ENCODE measurements at places on chromosomes 11 and 22. TPM values are rescaled to one million over a fixed set of nuclear protein-coding genes. Genes with fewer than 3 reads are reported as not detected.

The CEND1 gene
- not detected for total RNA-seq

The DAGLA gene
- total RNA-seq: 5.7 TPM

- no peak for DNase-seq
Measured at GRCh38 chr11:17476317-17477083, at the start of gene ABCC8. Gene ABCC8 (minus strand): TSS chr11:17476845. CDS start chr11:17476776, 69 bp downstream.

- peak; percentile 34 for DNase-seq
Measured at GRCh38 chr11:125886997-125887372, 483 bp upstream of the HYLS1 start.

DNA sequence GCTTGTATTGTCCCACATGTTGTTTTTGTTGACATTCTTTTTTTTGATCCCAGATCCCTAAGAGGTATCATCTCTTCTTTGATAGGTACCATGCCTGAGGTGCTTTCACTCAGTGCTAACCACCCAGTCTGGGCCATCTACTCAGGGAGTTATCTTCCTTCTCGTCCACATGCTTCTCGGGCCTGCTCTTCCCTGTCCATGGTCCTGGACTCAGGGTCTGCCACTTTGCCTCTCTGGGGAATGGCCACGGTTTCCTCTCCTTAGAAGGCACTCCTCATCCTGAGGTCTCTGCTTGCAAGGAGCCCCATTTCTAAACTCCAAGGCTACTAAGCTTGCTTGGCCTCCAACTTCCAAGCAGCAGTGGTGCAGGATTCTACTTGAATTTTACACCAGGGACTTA is 227.0 kb upstream of the NCAM1 start:
- DNase-seq: no peak

The KCNQ1 gene
- 44.8 TPM for total RNA-seq

DNA sequence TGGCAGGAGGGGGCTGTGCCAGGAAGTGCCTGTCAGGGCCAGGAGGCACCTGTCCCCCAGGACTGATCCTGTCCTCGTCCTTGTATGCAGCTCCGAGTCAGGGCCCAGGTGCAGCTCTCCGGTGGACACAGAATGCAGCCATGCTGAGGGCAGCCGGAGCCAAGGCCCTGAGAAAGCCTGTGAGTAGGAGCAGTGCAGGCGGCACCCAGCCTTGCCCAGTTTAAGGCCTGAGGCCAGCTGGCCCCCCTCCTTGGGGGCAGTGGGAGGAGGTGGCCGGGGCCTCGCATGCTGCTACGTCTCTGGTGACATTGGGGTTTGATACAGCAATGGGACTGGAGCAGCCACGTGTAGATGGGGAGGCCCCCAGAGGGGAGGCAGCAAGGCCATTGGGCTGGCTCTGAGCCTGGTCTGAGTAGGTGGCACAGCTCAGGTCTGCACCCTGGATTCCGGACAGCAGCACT is 34.9 kb downstream of the SBF1 start:
- DNase-seq: peak; percentile 14

- no peak for DNase-seq
Measured at GRCh38 chr11:43930868-43931716, 11.3 kb upstream of the C11orf96 start.

DNA sequence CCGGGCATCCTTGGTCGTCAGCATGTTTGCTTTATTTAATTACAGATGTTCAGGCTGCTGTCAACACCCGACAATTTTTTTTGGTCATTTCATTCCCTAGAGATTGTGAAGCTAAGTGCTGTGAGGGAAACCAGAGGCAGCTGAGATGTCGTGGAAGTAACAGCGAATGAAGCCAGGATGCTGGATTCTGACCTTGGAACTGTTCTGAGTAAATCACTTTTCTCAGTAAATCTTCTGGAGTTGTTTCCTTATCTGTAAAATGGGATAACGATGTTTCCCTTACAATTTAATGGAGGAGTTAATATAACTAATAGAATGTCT is 390 bp upstream of the CKAP5 start:
- DNase-seq: no peak

DNA sequence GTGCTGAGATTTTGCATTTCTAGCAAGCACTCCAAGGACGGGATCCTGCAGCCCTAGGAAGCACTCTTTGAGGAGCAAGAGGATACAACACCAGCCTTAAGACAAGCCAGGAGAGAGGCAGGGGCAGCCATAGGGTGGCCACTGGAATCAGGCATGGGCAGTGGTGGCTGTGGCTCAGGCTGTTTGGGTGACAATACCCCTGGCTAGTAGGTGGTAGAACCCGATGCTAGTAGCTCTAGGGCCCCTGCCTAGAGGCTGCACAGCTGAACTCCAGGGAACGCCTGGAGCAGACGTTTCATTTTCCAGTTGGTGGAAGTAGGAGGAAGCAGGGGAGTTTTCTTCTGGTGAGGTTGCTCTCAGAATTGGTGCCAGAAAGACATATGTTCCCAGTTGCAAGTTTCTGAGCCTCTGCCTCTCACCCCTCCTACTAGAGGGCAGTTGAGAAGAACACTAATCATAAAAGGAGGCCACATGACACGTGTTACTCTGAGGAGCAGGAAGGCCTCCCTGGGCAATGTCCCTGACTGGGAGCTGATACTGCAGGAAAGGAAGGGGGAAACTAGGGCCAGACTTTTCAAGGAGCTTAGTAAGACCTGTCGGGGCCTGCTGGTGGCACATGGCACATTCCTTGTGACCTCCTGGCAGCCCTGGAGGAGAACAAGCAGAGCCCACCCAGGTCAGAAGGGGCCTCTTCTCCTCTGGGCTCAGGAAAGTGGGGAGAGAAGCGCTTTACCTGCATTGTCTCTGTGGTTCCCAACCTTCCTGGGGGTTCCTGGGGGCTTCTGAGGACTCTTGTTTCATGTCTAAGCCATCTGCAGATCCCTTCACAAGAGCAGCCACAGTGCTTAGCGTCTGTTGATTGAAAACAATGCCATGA is 56.6 kb upstream of the DRD2 start:
- no peak for DNase-seq

The PATL1 gene
- 7.5 TPM for total RNA-seq

The ANGPTL5 gene
- total RNA-seq: not detected

The BIK gene
- total RNA-seq: 1.8 TPM

GRCh38 chr11:74004759-74005615 is 3.9 kb downstream of the UCP3 start:
- DNase-seq: no peak

- DNase-seq: no peak
Measured at GRCh38 chr11:35623621-35624168, 5.4 kb downstream of the FJX1 start.

GRCh38 chr11:115848611-115849010 is 344.4 kb upstream of the CADM1 start:
- no peak for DNase-seq

- DNase-seq: no peak
Measured at GRCh38 chr11:8005556-8005955, 18.4 kb downstream of the EIF3F start.

The DGCR6 gene
- total RNA-seq: 3.0 TPM

GRCh38 chr11:127130321-127130720 is 129.8 kb upstream of the KIRREL3 start:
- DNase-seq: no peak

DNA sequence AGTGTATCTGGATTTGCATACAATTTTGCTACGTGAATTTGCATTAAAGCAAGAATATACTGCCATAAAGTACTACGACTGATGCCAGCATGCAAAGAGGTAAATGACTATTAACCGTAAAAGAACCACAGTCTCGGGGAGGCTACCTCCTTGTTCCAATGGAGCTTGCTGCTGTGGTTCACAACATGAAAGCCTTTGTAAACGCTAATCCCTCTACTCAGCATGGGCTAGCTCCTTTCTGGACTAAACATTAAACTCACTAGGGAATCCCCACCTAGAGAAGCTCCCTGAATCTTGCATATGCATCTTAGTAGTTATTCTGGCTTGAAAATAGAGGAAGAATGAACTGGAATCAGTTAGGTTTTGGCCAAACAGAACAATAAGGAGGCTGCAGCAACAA is 60.5 kb upstream of the ARHGAP32 start:
- DNase-seq: no peak

DNA sequence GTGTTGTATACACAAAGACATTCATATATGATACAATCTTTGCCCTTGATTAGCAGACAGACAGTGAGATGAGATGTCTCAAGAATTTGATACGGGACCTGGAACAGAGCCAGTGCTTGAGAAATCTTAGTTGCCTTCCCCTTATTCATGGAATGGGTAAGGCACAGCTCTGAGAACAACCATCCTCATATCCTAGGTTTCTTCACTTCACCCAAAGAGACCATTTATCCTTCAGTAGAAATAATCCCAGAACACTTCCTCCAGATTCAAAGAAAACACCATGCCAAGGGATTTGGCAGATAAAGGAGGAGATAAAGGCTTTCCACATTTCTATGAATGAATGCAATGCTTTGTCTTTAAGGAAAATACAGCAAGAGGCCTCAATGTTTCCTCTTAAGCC is 8.8 kb upstream of the IZUMO1R start:
- no peak for DNase-seq

DNA sequence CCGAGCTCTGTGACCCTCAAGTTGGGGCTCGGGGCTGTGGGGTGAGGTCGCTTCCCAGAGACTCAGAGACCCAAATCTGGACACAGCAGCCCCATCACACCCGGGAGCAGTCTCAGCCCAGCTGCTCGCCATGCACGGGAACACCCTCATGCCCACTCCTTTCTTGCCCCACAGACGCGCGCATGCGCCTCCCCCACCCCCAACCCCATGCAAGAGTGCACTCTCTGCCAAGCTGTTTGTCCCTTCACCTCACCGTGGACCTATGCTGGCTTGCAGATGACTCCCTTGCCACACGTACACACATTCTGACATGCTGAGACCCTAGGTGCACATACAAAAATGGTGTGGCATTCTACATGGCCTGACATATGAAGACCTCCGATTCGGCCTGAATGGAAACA is 478 bp upstream of the CD248 start:
- no peak for DNase-seq

DNA sequence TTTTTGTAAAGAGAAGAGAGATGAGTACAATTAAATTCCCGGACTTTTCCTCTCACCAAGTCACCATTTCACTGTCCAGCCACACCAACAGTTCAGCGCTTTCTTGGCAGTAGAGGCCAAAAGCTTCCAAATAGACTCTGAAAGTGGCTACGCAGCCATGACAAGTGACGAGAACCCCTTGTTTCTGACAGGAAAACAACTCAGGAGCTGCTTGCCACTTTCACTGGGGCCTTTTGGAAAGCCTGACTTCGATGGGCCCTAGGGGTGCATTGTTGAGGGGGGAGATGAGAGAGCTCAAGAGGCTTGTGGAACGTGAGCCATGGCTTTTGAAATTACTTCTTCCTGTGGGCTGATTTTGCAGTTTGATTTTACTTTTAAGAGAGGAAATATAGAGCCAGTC is 422.1 kb upstream of the FAT3 start:
- no peak for DNase-seq

The SOX6 gene
- 23.0 TPM for total RNA-seq

The HRAS gene
- total RNA-seq: 20.8 TPM

The MPZL3 gene
- total RNA-seq: 4.5 TPM

GRCh38 chr11:24064309-24064903 is 432.4 kb upstream of the LUZP2 start:
- DNase-seq: no peak

DNA sequence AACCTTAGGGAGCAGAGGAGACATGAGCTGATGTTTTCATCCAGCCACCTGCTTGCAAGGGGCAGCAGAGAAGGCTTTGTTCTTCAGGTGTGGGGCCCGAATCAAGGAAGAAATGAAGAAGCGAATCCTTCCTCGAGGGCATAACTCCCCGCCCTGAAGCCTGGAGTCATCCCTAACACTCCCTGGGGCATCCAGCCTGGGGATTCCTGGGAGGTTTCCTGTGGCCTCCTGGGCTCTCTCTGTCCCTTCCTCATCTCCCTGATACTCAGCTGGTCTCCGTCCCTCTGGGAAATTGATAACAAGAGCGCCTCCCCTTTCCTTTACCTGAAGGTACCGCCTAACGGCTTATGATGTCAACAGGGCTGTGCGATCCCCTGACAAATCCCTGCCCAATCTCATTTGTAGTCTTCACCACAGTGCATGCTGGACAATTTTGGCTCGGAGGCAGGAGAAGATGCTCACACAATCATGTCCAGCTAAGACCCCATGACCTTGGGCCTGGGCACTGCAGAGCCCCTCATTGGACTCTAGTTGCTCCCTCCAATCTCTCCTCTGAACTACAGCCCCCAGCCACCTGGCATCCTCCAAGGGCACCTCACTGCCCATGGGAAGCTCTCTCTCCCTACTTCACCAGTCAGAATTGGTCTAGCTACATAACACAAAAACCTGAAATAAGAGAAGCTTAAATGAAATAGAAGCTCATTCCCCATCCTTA is 80.6 kb upstream of the RTL6 start:
- DNase-seq: no peak

Measured in pancreas (tissue), 10 donors.